NCI-H1930 (cell line): ENCODE measurements at places on chromosomes 1 and 21.

- no peak for DNase-seq
These were observed 142.1 kb downstream of the NEGR1 start for GRCh38 chr1:72140222-72140621.

GRCh38 chr1:225534135-225534534, 106.3 kb upstream of the LBR start:
- DNase-seq: no peak

GRCh38 chr1:8139941-8140340, 113.8 kb upstream of the ERRFI1 start:
- no peak for DNase-seq

DNA sequence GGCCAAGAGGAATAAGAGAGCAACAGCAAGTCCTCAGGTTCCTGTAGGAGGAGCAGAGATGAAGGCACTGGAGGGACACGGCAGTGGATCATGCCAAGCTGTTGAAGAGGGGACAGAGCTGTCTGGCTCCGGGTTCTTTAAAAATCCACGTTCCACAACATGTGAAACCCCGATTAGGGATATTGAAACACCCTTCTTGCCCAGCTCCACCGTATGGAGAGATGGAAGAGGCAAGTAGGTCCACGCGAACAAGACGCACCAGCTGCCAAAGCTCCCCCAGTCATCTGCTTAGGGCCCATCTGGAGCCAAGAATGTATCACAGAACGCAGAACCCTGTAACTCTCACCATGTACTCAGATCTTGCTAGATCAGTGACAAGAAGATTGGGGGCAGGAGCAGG, 3.9 kb downstream of the C1orf198 start:
- no peak for DNase-seq

DNA sequence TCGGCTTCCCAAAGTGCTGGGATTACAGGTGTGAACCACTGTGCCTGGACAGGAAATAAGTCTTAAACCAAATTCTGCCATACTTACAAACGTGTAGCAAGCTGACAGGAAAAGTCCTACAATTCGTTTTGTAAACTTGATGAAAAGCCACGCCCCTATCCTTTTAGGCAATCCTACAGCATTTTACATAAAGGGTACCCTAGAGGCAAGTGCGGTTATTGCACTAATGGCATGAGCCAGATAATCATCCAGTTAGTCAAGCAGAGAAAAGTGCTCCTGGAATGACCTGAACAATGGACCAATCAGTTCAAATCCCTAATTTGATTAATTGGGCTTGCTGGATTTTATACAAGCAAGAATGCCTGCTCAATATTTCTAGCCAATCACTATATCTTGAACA, 338.2 kb downstream of the KIF26B start:
- no peak for DNase-seq

DNA sequence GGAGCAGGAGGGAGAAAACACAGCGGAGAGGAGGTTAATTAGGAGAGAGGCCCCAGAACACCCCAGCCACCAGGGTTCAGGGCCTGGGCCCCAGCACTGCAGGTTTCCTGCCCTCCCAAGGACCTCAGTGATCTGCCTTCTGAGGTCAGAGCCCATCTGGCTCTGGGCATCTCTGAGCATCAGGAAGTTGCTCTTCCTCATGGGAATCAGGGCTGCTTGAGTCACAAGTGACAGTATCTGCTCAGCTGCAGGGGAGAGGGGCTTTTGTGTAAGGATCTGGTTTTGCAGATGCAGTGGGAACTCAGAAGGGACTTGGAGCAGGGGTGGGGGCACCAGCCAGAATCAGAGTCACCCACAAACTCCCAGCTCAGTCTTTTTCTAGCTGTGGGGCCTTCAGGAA, 472.1 kb downstream of the PTPRU start:
- DNase-seq: no peak

DNA sequence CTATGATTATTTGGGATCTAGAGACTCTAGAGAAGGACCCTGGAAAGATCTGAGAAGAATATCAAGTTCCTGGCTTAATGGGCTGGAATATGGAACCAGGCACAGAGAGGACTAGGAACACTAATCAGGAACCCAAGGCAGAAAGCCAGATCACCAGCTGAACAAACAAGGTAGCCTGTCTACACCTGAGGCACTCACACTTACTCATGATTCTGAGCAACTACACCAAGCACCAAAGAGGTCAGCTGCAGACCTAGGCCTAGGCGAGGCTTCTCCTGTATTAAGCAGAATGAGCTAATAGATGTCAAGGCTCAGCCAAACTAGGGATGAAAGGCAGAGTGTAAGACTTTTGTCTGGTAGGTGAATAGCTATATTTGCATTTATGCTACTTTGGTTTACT, 368.1 kb downstream of the LTN1 start:
- DNase-seq: no peak

DNA sequence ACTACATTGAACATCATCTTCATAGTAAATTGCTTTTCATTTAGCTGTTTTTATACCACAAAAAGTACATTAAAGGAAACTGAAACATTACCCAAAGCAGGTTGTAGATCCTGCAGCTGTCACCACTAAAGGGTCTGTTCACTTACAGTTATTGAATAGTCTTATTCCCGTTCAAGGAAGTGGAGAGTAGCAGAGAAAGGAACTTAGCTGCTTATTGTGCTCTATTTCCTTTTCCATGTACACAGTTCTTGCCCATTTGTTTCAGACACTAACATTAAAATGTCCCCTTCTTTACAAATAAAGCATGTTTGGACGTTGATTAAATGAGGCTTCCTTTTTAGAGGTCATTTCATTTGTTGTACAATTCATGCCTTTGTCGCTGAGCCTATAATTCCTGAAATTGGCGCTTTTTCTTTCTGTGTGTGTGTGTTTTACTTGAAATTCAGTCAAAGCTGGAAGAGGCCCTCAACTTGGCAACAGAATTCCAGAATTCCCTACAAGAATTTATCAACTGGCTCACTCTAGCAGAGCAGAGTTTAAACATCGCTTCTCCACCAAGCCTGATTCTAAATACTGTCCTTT, 44.4 kb upstream of the BMP8A start:
- no peak for DNase-seq

DNA sequence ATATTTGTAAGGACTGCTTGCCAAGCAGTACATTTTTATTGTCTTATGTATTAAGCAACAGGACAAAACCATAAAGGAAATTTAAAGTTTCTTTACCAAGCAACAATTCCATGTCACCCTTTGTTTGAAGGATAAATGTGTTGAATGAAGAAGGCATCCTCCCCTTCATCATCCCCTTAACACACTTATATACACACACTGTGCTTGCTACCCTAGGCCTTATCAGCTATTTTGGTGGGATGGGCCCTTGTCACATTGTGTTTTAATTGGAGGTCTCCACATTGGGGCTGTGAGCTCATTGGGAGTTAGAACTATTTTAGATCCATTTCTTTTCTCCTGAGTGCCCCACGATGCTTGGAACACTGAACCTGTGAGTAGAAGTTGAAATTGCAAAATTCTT, 1.9 kb downstream of the VANGL1 start:
- no peak for DNase-seq

DNA sequence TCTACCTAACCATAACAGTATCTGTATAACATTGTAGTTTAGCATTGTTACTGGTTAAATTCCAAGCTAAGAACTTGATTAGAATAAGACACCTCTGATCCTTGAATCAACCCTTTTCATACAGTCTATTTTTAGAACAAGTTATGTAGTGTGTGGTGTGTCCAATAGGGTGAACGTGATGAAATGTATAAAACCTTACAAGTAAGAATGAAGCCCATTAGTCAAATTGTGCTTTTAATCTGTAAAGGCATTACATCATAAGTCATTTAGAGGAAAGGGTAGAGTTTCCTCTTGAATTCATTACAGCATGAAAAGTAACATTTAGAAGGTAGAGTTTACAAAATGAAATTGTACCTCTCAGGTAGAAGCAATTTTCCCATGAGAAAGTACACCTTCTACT, 479.2 kb downstream of the LTN1 start:
- DNase-seq: no peak

DNA sequence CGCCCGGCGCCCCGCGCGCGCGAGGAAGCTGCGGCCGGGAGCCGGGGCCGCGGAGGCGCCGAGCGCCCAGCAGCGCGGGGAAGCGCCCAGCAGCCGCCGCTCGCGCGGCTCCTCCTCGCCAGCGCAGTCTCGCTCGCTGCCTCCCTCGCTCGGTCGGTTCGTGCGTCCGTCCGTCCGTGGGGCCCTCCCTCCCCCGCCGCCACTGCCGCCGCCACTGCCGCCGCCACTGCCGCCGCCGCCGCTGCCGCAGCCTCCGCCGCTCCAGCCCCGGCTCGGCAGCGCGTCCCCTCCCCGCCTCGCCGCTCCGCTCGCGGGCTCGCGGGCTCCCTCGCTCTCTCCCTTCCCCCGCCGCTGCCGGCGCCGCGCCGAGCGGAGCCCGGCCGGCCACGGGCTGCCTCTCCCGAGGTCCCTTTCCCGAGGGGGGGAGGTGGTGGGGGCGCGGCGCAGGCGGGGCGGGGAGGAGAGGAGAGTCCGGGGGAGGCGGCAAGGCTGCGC, at the start of gene KCND3:
Gene KCND3 (minus strand): TSS at position 138 of the 495 bp plus-strand sequence.
- DNase-seq: no peak

GRCh38 chr1:6889875-6890480, 104.7 kb downstream of the CAMTA1 start:
- peak; percentile 21 for DNase-seq

GRCh38 chr21:39660191-39660980, 47.6 kb downstream of the B3GALT5 start:
- no peak for DNase-seq

DNA sequence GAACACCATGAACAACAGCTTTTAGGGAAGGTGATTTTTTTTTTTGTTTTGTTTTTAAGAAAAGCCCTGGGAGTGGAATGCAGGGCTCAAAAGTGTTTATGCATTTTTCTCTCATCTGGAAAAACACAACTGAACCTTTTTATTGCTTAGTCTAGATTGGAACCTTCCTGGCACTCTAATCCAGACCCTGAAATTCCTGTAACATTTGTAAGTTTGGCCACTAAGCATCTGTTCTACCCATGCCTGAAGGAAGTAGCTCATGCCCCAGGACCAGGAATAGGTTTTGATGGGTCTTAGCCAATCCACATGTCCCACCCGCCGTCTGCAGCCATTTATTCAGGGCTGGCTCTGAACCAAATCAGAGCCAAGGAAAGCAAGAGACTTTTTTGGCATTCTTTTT, 39.7 kb upstream of the SLC2A1 start:
- DNase-seq: no peak

DNA sequence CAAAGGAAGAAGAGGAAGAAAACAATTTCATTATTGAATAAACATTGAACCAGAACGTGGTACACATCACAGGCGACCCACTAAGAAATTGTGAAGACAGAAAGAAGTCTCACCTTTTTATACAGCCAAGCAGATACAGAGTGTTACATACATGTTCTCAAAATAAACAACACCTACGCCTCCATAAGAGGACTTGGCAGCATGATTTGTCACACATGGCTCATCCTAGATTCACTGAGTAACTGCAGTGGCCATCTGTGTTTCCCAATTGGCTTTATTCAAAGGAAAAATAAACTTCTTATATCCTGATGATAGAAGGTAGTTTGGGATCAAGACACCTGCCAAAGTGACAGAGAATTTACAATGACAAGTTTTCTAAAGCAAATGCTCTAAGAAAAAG, 7.6 kb upstream of the KRTAP19-8 start:
- no peak for DNase-seq

- DNase-seq: no peak
These were observed 196.4 kb downstream of the PLPP3 start for GRCh38 chr1:56382929-56383328.

DNA sequence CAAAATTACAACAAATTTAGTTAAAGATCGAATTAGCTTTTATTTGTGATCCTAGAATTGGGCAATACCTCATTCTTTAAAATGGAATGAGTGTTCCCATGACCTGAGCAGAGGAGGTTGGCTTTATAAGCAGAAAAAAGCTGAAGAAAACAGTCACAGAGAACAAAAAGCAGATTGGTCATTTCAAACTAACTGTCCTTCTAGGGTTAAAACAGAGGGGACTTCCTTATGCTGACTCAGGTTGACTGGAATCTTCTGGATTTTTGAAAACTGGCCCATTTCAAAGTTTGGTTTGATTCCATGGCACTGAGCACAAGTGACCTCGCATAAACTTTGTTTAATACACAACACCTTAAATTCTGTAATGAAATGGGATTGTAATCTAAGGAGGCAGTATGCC, 17.6 kb downstream of the NFASC start:
- no peak for DNase-seq

DNA sequence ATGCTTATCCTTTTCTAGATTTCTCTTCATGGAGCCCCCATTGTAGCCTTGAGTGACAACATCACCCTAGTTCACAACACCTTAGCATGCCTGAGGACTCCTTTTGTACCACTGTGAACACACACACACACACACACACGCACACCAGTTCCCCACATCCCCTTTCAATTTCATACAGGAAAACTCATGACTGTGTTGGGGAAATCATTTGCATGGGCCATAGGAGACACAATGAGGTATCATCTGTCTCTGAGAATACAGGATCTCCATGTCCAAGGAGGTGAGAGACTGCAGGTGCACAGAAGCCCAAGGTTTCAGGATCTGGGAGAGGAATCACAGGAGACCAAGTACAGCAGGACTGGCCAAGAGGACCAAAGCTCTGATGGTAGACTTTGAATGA, 119.7 kb downstream of the TPTE start:
- DNase-seq: no peak

- DNase-seq: no peak
These were observed 48.3 kb upstream of the ARTN start for GRCh38 chr1:43885279-43885801.

DNA sequence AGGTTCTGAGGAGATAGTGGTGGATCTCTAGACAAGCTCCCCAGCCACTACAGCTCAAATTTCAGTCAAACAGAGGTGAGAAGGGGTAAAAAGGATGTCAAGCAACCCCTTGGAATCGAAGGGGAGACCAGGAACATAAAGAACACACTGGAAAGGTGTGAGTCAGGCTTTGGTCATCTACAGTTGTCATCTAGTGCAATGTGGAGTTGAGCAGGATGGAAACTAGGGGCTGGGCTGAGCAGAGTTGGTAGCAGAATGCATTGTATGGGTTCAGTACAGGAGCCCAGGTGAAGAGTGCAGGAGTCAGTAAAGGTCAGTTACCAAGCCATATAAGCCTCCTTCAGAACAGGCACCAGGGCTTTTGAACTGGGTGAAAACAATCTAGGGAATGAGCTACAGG, 52.7 kb upstream of the VAV3 start:
- no peak for DNase-seq

GRCh38 chr1:16243215-16243610, 6.2 kb upstream of the CPLANE2 start:
- no peak for DNase-seq

GRCh38 chr21:17658931-17659330, 46.2 kb upstream of the BTG3 start:
- DNase-seq: no peak

GRCh38 chr21:18170221-18170620, 74.4 kb upstream of the CHODL start:
- no peak for DNase-seq

DNA sequence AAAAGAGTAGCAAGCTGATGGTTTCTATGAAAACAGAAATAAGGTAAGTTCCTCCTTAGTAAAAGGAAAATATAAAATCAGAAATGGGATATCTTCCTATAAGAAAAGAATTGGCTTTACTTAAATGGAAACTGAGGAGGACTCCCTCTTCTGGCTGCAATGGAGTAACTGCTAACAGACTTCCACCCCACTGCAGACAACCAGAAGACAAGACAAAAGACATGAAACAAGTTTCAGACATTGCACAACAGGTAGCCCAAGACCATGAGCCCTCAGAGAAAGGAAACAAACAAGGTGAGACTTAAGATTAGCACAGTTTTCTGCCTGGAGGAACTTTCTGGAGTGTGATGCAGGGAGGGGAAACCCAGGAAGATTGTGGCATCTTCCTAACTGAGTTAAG, 17.0 kb upstream of the OLFML2B start:
- no peak for DNase-seq
